ENCODE measurements at places on chromosomes 12 and 14.

DNA sequence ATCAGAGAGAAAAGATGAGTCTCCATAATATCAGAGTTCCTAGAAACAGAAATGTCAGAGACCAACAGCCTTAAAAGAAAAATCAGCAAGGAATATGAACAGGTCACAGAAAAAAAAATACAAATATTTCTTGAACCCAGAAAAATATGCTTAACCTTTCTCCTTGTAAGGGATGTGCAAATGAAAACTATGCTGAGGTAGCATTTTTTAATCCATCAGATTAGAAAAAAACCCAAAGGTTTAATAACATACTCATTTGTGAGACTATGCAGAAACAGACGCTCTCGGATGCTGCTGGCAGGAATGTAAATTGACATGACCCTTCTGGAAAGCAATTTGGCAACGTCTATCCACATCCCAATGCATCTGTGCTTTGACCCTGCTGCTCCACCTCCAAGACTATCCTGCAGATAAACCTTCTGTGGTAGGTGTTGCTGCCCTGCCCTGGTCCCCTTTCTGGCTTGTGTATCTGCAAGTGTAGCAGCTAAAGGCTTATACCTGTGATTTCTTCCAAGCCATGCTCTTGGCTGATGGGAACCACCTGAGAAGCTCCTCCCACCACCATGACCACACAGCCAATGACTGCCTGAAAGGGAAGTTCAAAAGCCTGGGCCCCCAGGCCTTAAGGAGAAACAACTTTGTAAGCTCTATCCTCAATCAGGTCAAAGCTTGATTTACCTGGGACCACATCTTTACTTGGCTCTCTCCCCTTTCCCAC is 49.4 kb downstream of the LTBP2 start:
- no peak for DNase-seq

- no peak for DNase-seq
Observed at GRCh38 chr12:117360222-117360550, 1.2 kb downstream of the NOS1 start.

DNA sequence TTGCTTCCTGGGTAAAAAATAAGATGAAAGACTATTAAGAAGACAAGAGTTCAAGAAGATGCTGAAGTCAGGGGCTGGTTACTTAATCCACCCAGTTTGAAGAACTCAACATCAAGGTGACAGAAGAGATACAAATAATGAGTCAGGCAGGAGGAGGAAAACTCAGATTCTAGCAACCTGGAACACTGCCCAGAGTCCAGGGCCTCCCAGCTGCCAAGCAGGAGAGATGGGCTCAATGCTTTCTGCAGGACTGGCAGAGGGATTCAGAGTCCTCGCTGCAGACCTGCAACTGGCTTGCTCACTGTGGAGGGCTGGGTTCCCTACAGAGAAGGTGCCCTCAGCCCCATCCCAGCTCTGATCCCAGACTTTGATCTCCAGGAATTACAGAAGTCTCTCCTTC is 28.6 kb upstream of the CEBPE start:
- DNase-seq, result no peak

DNA sequence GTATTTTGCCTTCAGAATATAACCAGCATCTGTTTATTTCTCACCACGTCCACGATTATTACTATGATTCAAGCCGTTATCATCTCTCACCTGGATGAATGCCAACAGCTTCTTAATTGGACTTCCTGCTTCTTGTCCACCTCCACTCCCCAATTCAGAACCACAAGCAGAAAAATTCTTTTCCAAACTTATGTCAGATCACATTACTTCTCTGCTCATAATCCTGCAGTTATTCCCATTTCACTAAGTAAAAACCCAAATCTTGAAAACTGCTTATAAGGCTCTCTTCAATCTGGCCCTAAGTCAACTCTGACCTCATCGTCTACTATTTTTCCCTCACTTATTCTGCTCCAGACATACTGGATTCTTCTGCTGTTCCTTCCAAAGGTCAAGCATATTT is 2.0 kb downstream of the CRY1 start:
- no peak for DNase-seq

GRCh38 chr12:41683023-41683422 is 461.7 kb downstream of the GXYLT1 start:
- DNase-seq, result no peak

- no peak for DNase-seq
Observed at GRCh38 chr12:11863988-11864387, 206.8 kb upstream of the BCL2L14 start.

- no peak for DNase-seq
Observed at GRCh38 chr14:51860825-51861499, 550 bp downstream of the GNG2 start.
